ENCODE measurements at places on chromosomes 6 and 20.

DNA sequence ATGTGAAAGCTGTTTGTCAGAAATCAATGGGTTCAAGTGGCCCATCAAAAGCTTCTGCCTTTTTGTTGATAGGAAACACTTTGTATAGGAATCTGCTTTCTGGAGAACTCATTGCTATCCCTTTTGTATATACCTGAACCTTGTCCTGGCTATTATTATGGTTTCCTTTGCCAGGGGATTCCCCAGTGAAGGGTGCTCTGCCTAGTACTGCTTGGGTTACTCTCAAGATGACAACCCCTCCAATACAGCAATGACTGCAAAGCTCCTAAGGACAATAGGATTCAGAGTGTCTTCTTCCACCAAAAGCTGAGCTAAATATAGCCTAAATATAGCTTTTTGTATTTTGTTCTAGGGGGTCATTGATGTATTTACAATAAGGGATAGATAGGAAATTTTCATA is 54.0 kb upstream of the PTPRK start:
- no peak for DNase-seq

GRCh38 chr20:39939241-39939865 is 749.7 kb downstream of the MAFB start:
- DNase-seq, result no peak

- DNase-seq, result no peak
Measured at GRCh38 chr20:35871259-35871771, 83.0 kb downstream of the SCAND1 start.

DNA sequence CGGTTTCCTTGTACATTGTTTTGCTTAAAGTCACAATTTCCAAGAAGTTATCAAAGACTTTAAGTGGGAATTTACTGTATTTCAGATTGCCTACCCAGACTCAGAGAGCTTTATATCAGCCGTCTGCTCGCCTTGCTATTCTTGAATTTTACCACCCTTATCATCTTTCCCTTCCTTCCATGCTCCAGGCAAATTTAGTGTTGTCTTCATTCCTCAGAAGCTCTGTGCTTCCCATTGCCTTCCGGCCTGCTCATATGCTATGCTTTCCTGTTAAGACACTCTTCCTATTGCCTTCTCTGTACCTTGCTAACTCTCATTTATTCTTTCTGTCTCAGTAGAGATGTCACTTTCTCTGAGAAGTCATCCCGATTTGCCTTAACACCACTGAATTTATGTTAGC is 52.1 kb downstream of the CD2AP start:
- DNase-seq, result no peak

- DNase-seq, result no peak
Measured at GRCh38 chr20:49115564-49115963, 69.5 kb downstream of the CSE1L start.

DNA sequence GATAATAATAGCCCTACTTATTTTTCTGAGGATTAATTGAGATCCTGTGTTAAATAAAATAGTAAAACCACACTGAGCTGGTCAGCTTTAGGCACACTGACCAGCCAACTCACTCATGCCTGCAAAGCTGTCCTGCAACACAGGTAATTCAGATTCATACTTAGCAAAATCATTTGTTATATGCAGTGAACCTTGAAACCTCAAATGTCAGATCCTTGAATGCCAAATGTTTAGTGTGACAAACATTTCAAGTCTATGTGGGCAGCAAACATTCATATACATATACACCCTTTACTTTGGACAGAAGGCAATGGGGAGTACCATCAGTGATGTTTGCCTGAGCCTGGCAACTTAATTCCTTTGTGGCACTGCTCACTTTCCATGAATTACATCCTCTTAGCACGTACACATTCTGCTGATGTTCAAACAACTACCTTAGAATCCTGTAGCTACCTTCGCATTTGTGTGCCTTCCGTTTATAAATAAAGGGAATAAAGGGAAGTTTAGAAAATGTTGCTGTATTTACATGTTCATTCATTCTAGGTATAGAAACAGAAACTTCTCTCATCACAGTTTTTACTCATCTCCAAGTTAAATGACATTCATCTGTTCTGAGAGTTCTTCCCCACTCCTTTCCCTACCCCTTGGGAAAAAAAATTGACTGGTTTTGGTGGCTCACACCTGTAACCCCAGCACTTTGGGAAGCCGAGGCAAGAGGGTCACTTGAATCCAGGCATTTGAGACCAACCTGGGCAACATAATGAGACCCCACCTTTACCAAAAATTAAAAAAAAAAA is 140.8 kb downstream of the ZFAND3 start:
- DNase-seq, result no peak

GRCh38 chr6:152563177-152563576 is 74.0 kb downstream of the SYNE1 start:
- no peak for DNase-seq

DNA sequence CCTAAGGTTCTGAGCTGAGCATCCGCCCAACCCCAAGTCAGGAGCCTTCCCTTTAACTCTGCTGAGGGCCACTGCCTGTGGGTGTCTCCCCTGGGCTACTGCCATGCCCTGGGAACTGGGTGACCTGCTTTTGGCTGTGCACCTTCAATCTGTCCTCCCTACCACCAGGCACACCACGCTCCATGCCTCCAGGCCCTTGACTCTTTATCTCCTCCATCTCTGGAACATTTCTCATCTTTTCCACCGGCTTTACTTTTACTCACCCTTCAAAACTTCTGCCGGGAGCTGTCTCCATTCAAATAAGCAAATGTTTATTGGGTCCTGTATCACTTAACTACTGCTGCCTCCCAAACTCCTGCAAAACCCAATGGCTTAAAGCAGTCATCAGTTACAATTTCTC is 83.3 kb upstream of the NHSL1 start:
- DNase-seq, result no peak

DNA sequence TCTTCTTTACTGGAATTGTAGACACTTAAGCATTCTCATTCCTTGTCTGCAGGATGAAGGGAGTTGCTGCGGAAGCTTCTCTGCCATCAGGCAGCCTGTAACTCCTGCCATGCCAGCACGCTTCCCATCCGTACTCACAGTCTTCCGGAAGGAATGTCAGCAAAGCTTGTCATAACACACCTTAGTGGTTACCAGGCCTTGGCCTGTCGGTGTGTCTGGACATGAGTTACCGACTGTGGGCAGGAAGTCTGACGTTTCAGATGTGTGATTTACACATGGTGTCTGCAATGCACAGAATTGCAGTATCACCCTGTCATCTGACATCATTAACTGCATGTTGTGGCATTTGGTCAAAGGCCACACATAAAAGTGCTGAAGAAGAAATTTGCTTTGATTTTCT is 102.2 kb downstream of the SLC24A3 start:
- no peak for DNase-seq

DNA sequence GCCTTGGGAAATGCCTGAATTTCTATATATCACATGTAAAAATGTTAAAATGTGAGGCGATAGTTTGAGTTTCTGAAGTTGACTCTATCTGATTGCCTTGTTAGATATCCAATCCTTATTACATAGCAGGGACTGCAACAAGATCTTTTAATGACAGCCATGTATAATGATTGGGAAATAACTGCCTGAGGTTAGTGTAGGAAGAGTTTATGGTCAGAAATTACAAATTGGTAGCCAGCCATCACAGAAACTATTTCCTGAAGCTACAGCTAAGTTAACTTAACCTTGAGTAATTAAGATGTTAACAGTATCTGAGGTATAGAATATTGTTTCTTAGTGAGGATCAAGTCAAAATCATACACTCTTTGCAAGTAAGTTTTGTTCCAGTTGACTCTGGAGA is 41.0 kb downstream of the AKIRIN2 start:
- no peak for DNase-seq

- DNase-seq, result peak; percentile 54
Measured at GRCh38 chr20:51500311-51500710, 42.2 kb downstream of the NFATC2 start.

DNA sequence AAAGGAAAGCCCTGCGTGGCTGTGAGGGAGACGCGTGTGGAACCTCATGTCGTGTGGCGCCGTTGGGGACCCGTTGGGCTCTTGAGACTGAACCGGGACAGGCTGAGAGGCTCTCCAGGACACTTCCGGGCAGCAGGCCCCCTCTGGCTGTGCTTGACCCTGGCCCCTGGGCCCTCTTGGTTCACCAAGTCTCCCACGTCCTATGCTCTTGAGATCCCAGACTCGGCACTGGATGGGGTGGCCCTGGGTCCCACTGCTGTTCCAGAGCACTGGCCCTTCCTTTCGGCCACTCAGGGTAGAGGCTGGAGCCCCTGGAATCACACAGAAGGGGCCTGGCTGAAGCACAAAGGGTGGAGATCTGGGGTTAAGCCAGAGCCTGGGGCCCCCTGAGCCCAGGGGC is 30.4 kb downstream of the NTSR1 start:
- DNase-seq, result peak; percentile 9

DNA sequence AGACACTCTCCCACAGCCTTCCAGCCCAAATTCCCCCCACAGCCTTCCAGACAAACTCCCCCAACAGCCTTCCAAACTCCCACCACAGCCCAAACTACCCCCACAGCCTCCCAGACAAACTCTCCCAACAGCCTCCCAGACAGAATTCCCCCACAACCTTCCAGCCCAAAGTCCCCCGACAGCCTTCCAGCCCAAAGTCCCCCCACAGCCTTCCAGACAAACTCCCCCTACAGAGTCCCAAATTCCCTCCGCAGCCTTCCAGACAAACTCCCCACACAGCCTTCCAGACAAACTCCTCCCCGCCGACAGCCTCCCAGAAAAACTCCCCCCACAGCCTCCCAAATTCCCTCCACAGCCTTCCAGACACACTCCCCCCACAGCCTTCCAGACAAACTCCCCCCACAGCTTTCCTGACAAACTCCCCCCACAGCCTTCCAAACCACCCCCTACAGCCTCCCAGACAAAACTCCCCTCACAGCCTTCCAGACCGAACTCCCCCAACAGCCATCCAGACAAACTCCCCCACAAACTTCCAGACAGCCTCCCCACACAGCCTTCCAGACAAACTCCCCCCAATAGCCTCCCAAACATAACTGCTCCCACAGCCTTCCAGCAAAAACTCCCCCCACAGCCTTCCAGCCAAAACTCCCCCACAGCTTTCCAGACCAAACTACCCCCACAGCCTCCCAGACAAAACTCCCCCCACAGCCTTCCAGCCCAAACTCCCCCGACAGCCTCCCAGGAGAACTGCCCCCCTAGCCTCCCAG is 38.0 kb upstream of the SYNDIG1 start:
- no peak for DNase-seq

DNA sequence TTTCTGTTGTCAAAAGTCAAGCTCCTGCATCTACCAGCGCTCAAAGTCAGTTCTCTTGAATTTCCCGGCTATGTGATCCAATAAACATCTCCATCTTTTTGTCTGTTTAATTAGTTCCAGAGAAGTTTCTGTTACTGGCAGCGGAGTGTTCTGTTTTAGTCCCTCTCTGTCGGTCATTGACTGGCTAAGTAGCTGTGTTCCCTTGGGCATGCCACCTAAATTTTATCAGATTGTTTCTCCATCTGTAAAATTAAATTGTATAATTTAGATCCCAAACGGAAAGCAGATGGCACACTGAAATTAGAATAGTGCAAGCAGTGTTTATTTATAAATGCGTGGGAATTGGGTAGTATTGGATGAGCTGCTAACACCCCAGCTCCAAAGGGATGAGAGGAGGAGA is 29.7 kb upstream of the PRL start:
- no peak for DNase-seq

- DNase-seq, result no peak
Measured at GRCh38 chr20:53664121-53664520, 70.5 kb upstream of the ZNF217 start.

DNA sequence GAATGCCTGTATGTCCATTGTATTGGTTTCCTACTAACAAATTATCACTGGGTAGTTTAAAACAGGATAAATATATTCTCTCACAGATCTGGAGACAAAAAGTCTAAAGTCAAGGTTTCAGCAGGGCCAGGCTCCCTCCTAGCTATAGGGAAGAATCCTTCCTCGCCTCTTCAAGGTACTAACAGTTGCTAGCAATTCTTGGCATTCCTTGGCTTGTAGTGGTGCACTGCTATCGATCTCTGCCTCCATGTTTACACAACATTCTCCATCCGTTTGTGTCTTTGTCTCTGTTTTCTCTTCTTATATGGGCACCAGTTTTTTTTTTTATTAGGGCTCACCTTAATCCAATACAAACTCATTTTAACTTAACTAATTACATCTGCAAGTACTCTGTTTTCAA is 48.9 kb downstream of the OR2B6 start:
- DNase-seq, result no peak

DNA sequence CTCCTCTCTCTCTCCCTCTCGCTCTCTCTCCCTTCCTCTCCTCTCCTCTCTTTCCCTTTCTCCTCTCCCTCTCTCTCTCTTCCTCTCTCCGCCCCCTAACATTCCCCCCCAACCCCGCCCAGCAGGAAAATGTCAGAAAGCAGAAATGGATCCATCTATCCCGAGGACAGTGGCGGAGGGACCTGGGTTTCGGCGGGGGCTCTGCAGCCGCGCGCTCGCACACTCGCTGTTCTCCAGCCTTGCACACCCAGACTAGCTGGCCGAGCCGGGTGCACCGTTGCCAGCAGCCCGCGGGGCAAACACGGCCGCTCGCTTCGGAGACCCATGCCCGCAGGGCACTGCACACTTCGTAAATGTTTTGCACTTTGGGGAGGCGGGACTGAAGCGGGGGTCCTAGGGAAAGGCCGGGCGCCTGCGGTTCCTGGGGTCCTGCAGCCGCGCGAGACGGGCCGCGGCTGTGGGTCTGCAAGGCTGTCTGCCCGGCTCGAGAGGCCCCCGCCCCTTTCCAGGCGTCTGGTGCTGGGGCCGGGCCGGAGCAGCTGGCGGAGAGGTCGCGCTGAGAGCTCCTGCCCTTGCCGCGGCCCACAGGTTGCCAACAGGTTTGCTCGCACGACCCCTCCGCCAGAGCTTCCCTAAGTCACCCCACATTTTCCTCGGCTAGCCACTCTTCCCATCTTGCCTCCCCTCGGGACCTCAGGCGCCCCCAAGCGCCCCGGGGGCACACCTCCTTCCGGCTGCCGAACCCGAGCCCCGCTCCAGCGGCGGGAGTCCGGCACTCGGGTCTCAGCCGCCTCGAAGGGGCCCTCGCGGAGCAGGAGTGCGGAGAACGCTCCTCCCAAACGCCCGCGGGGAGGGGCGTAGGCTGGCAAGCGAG is 818 bp upstream of the MDGA1 start:
- DNase-seq, result peak; percentile 49

DNA sequence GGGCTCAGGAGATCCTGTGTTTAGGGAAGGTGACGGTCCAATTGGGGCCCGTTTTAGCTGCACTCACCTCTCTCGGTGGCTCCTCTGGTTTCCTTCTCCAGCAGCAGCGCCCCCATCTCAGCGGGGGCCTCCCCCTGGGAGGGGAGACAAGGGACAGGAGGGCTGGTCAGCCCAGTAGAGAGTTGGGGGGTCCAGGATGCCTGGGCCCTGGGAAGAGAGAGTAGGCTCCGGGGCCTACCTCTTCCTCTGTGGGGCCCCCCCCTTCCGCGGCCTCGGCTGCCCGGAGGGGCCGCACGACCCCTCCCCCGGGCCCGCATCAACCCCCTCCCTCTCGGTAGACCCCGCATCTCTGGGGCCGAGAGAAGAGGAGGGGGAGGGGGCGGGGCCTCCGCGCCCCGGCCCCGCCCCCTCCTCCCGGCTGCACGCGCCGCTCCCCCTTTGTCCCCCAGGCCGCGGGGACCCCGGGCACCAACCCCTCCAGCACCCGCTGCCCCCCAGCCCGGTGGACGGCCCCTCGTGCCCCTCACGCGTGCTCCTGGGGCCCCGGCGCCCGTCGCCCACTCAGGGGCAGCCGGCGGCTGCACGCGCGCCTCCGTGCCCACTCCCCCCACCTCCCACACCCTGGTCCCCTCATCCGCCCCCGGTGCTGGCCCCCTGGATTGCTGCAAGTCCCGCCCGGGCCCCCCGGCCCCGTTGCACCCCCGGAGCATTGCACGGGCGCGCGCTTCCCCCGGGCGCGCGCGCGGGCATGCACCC is 464 bp downstream of the EHMT2 start:
- DNase-seq, result no peak

- no peak for DNase-seq
Measured at GRCh38 chr6:56527934-56528333, 114.8 kb downstream of the DST start.

GRCh38 chr6:31135710-31136109 is 3.2 kb downstream of the PSORS1C2 start:
- DNase-seq, result no peak

All from activated naive CD4-positive, alpha-beta T cell treated with anti-CD3 and anti-CD28 coated beads, Interleukin-2, amount 50 U/mL, for 16 hours (primary cell).